NCI-H460 (cell line): ENCODE measurements at places on chromosomes 3 and 15. TPM values are rescaled to one million over a fixed set of nuclear protein-coding genes. Genes with fewer than 3 reads are reported as not detected.

DNA sequence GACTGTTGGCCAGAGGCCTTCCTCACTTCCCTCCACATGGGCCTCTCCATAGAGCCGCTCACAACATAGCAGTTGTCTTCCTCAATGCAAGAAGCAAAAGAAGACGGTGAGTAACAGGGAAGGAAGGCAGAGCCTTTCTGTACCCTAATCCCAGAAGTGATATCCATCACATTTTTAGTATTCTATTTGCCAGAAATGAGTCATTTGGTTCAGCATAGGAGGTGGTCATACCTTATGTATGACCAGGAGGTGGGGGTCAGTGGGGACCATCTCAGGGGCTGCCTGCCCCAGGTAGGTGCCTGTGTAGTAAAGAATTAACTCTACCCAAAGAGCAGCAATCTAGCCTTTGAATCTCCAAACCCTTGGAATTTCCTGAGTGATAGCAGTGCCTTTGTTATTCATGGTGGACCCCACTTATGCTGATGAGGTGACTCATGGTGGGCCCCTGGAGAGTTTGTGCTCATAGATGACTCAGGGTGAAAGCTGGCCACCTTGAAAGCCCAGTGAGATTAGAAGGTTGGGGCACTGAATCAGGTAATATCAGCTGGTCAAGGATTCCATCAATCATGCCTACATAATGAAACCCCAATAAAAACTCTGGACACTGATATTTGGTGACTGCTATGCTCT is 323.9 kb upstream of the IGF1R start:
- DNase-seq: no peak

- no peak for DNase-seq
These were observed 43.4 kb upstream of the LMCD1 start for GRCh38 chr3:8458238-8458661.

DNA sequence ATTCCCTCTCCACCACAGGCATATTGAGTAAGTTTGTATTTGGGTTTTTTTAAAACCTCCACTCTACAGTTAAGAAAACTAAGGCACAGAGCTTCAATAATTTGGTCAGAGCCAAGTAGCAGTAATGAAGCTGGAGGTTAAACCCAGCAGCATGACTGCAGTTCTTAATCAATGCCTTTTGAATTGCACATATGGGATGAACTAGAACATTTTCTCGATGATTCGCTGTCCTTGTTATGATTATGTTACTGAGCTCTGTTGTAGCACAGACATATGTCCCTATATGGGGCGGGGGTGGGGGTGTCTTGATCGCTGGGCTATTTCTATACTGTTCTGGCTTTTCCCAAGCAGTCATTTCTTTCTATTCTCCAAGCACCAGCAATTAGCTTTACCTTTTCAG is 1.6 kb upstream of the CCR5 start:
- DNase-seq: no peak

DNA sequence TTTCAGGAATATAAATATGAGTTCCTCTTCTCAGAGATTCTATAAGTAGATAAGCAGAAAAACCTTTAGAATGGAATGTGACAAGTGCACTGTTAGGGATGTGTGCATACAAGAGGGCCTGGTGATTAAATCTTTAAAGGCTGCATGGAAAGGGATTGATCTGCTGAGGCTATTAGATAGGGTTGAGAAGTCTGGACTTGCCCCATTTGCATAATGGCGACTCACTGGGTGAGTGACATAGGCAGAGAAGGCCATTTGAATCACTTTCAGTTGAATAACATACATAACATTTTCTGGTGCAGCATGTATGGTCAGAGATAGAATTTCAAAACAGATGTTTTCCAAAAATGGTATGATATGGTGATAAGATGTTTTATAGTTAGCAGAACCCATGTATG is 156.9 kb downstream of the ZNF621 start:
- DNase-seq: no peak

- peak; percentile 75 for DNase-seq
These were observed 216.1 kb downstream of the ATP8B4 start for GRCh38 chr15:49902685-49903501.

DNA sequence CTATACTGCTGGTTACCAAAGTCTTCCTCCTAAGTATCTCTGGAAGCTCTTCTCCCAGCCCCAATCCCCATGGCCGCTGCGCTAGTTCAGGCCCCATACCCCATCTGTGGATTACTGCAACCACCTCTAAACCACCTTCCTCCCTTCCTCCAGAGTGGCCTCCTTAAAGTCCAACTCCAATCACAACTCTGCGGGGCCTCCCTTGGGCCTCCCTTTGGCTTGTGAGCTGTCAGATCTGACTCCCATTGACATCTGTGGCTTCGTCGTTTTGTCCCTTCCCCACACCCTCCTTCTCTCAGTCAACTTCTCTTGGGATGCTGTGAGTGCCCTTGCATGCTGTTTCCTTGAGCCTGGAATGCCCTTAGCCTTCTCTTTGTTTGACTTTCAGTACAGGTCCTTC is 9.3 kb upstream of the HRH1 start:
- no peak for DNase-seq

- DNase-seq: peak; percentile 2
These were observed 34.3 kb downstream of the ZMAT3 start for GRCh38 chr3:179037351-179037750.

DNA sequence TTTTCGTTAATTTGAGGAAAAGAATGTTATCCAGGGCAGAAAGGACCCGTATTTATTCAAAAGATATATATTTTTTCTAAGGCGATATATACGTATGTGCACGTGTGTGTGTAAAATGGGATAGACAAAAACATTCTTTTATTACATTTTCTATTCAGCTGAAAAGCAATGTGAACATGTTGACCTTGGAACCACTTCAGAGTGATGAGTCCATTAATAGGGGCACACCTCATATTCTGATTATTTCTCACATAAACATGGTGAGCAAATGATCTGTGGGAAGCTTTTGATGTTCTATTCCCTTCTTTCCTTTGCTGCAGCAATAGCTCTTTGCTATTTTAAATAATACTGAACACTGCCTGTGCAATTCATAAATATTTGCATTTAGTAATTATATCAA is 87.6 kb downstream of the SYNPR start:
- no peak for DNase-seq

DNA sequence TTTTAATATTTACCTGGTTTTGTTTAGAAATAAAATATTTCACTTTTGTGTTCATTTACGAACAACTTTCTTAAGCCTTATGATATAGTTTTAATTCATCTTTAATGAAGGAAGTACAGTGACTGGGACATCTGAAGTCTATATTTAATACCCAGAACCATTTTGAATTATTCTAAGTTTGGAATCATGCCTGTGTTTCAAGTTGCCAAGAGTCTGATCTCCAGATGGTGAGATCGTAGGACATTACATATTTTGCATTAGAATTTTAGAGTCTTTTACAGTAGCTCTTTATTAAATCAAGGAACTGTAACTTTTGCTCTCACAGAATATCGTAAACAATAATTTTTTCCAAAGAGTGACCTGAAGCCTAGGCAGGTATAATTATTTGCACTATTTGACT is 420.7 kb downstream of the SI start:
- no peak for DNase-seq

The DLL4 gene
- 0.05 TPM in 1 of 2 replicates, not detected in the other for total RNA-seq

The MBD4 gene
- total RNA-seq: 21.4 and 26.9 TPM in 2 replicates

The TXNRD3 gene
- total RNA-seq: 4.2 and 5.6 TPM in 2 replicates
